ENCODE measurements at places on chromosomes 5 and 9.

DNA sequence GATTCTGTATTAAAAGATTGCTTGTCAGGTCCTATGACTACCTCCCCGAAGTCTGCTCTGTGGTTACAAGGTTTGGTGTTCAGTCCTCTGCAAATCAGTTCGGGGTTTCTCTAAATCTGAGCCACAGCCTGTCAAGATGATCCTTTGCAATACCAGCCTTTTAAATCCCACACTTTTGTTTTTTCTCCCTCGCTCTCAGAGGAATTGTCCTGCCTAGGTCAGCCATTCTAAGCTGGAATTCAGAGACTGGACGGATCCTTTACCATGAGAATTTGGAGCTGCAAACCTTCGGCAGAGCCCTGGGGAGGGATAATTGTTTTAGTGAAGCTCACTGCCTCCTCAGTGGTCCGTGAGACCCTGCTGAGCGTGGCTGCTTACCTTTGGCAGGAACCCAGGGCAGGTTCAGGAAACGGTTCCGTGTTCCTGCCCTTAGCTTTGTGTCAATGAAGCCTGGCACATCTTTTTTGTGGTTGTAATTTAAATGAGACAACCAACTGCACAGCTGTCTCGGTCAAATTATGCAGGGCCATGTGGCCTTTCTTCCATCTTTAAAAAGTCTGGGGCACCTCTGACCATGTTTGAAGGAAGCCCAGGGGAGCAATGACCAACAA is 47.2 kb downstream of the EBF1 start:
- peak; percentile 33 for DNase-seq

DNA sequence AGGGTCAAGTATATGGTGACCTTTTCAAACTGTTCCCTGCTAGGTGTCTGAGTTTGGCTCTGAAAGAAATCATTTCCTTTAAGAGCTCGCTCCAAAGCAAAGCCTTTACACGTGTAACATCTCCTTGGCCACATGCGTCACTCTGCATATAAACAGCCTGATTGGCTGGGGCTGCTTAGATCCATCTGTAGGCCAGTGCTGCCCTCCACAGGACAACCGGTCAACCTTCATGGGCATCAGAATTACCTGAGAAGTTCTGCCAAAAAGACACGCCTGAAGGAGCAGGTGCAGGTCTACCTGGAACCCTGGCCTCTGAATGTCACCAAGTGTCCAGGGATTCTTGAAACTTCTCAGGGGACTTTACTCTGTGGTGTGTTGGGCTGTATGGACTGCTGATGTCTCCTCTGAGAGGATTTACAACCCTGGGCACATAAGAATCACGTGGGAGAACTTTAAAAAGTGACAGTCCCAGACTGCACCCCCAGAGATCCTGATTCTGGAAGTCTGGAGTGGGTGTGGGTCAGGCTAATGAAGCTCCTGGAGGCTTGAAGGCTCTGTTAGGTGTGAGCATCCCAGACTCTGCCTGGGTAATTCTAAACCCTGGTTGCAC is 497.6 kb downstream of the GADD45G start:
- DNase-seq: peak; percentile 72

GRCh38 chr9:135512241-135512603 is 9.0 kb upstream of the LCN1 start:
- no peak for DNase-seq

GRCh38 chr9:37784291-37784615 is 611 bp downstream of the EXOSC3 start:
- DNase-seq: no peak

DNA sequence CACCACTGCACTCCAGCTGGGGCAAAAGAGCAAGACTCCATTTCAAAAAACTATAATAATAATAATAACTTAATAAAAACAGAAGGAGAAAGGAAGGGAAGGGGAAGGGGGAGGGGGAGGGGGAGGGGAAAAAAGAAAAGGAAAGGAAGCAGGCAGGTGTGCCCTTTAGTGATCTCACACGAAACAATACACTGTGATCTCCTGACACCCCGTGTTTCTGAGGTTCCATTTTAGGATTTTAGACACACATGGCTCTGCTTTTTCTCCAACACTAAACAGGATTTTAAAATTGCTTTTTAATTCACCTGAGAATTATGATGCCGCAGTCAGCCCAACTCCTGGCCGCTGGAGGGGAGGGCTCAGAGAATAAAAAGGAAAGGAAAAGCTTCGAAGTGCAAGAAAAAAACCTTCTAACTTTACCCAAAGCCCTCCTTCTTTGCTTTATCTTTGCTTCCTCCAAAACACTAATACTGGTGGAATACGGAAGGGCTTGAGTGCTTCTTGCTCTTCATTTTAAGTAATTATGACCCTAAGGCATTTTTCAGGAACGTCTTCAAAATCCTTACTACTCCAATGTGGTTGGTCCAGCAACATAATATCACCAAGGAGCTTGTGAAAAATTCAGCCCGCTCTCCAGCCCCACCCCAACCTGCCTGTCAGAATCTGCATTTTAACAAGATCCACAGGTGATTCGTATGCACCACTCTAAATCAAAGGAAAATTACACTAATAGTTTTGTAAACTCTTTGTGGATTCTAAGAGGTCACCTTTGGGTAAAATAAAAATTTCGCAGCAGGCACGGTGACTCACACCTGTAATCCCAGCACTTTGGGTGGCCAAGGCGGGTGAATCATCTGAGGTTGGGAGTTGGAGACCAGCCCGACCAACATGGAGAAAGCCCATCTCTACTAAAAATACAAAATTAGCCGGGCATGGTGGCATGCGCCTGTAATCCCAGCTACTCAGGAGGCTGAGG is 66.0 kb downstream of the MYO10 start:
- DNase-seq: no peak

GRCh38 chr5:165783024-165783423 is 2277.6 kb downstream of the MAT2B start:
- DNase-seq: no peak

- no peak for DNase-seq
Measured at GRCh38 chr5:119292701-119293515, 62.9 kb upstream of the TNFAIP8 start.

GRCh38 chr5:134957920-134958608 is 9.6 kb upstream of the CATSPER3 start:
- no peak for DNase-seq

GRCh38 chr9:104240890-104241289 is 146.8 kb downstream of the SMC2 start:
- DNase-seq: no peak

DNA sequence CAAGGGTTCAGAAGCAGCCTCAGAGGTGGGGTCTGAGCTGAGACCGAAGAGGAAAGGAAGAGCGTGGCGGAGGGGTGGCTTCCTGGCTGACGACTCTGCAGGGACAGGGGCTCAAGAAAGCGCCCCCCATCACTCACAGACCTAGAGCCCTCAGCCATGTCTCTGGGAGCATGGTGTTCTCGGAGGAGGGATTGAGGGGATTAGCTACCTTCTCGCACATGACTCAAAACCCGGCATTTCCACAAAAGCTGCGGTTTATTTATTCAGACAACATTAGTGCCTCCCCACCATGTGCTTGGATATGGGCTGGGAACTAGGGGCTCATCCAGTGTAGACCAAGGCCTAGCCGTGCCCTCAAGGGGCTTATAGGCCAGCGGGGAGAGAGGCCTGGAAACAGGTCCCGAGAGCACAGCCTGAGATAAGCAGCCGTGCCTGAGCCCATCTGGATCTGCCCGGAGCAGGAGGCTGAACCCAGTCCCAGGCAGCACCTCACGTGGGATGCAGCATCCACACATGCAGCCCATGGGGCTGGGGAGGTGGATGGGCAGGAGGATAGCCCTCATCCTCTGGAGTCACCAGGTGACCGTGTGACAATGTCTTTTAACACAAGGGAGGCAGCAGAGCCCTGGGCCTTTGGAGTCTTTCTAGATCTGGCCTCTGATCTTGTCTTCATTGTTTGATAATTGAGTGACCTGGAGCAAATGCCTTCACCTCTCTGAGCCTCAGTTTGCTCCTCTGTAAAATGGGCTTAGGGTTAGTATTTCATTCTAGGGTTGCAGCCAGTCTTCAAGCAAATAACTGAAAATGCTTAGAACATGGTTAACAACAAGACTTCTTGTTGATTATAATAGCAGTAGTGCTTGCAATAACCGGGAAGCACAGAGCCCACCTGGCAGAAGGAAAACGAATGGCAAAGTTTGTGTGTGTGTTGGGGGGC is 878 bp upstream of the HMCN2 start:
- no peak for DNase-seq

GRCh38 chr9:109132567-109133021 is 12.8 kb upstream of the TMEM245 start:
- DNase-seq: no peak

DNA sequence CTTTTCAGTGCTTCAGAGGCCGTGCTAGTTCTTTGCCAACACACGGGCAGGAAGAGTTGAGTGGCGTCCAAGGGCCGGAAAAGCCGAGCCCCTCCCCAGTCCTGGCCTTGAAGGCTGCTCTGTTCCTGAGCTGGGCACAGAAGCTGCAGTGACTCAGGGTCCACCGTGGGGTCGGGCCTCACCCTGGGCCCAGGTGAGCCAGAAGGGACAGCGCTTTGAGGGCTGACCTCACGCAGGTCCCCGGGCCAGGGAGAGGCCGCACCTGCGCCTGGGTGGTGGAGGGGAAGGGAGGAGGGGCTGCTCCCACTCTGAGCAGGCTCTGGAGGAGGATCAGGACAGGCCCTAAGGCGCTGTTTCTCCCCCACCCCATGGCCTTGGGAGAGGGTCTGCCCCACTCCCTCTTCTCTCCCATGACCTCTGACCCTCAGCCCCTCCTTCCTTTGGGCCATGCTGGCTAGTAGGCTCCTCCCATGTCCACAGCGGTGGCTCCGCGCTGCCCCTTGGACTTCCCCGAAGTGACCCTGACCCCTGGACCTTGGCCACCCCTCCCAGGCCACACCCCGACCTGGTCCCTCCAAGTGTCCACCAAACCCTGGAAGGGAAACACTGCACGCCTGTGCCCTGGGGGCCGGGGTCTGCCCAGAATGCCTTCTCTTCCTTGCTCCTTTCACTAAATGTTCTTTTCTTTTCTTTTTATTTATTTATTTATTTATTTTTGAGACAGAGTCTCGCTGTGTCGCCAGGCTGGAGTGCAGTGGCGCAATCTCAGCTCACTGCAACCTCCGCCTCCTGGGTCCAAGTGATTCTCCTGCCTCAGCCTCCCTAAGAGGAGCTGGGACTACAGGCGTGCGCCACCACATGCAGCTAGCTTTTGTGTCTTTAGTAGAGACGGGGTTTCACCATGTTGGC is 19.7 kb upstream of the SLC6A19 start:
- DNase-seq: no peak

DNA sequence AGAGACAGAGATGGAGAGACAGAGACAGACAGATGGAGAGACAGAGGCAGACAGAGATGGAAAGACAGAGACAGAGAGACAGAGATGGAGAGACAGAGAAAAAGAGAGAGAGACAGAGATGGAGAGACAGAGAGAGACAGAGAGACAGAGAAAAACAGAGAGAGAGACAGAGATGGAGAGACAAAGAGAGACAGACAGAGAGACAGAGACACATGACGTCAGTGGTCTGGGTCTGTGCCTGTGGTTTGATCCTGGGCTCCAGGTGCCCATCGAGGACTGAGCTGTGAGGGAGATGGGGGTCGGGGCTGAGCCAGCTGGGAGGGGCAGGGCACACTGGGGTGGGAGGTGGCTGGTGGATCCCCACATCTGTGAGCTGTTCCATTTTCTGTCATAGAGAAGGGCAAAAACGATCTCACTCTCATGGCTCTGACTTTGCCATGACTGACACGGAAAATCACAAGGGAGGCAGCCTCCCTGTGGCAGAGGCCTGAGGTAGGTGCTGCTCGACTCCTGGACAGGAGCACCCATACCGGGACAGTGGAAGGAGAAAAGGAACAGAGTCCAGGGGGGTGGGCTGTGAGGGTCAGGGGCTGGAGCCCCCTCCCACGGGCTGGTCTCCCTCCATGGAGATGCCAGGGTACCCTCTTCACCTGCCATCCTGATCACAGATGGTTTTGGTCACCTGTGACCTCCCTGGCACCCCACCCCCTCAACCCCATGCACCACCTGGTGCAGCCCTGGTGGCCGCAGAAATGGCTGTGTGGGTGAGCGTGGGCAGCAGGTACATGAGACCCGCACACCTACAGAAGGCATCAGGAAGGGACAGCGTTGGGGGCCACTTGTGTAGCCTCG is 28.8 kb downstream of the GLT6D1 start:
- DNase-seq: no peak

DNA sequence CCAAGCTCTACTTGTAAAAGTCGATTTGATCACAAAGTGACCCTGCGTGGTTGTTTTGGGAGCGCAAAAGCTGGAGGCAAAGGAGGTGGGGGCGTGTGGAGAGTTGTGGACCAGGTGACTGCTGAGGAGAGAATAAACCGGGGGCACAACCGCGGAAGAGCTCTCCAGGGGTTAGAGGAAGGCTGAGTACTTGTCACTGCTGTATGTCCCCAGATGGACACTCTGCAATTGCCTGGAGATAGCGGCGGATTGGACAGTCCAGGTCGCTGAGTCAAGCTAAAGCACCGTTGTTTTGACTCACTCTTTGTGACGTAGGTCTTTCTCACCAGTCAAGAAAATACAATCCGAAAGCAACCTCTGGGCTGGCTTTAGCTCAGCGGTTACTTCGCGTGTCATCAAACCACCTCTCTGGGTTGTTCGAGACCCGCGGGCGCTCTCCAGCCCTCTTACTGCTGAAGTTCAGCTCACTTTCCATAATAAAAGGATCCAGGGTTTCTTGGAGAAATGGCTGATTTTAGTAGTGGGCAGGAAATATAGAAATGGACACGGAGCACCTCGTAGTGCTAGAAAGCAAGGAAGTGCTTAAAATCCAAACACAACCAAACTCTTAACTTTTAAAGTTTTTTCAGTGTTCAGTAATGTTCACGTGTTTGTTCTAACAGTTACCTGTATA is 25.7 kb downstream of the ZMAT2 start:
- DNase-seq: peak; percentile 59

DNA sequence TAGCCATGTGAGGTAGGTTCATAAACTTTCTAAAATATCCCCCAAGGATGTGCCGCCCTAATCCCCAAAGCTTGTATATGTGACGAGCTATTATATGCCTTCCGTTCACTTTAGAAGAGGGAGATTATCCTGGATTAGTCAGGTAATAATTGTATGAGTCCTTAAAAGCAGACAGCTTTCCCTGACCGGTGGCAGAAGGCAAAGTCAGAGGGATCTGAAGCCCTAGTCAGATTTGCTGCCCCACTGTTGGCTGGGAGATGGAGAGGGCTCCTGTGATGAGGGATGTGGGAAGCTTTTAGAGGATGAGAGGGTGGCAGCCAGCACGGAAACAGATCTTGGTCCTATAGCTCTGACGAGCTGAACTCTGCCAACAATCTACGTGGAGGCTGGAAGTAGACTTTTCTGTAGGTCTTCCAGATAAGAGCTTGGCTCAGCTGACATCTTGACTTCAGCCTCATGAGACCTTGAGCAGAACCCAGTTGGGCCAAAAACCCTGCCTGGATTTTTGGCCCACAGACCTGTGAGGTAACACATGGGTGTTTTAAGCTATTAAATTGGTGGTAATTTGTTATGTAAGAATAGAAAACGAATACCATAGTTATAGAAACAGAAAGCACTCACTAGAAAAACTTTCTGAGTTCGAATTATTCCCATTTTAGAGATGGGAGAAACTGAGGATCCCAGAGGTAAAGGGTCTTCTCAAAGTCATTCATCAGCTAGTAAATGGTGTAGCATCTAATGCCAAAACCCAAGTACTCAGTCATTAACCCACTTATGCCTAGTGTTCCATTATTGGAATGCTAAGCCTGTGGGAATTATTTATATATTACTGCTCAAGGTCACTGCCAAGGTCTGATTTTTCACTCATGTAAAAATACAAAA is 48.9 kb downstream of the SH3PXD2B start:
- no peak for DNase-seq

Measured in stimulated activated naive B cell treated with anti-CD40 and anti-IgM and Interleukin-4, amounts not matched to agents 10 μg/mL and 1 μg/mL and 100 μg/mL, for 72 hours (primary cell).